Sigmoid colon (tissue), 7 donors: ENCODE measurements at places on chromosomes 7 and 10. TPM values are rescaled to one million over a fixed set of nuclear protein-coding genes. Genes with fewer than 3 reads are reported as not detected.

DNA sequence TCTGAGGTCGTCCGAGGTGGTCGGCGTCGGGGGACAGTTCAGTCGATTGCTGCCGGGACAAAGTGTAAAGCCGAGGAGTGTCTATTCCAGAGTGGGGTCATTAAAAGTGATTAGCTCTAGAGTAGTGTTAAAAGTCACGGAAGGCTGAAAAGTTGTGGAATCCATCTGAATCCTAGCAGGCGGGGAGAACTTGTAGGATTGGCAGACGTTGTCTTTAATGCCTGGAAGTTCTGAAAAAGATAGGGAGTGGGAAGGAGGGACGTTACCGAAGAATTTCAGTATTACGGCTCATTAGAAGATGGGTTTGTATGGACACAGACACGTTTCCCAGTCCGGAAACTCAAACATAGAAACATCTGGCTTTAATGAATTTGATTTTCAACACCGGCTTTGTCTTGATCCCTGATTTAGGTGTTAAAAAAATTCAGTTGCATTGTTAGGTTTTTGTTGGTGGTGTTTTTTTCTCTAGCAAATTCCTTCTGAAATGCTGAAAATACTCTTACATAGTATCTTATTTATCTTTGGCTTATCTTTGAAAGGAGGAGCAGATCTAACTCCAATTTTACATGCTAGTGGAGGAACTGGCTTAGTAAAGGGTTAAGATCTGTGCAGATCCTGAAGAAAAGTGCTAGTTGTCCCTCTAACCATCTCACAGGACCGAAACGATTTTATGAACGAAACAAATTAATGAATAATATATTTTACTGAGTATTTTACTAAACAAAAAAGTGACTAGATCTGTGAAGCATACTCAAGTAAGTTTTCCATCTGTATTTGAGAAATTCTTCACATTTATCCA is 900 bp downstream of the MKLN1 start:
- H3K36me3 ChIP-seq, result no peaks in the 10 kb centered on the region
- H3K27me3 ChIP-seq, result no peaks in the 10 kb centered on the region
- peak overlapping the region; percentile 97 for H3K27ac ChIP-seq
- no peaks in the 10 kb centered on the region for H3K4me1 ChIP-seq

- H3K27me3 ChIP-seq, result no peaks in the 10 kb centered on the region
- no peak for DNase-seq
These were observed 735.3 kb downstream of the MAGI2 start for GRCh38 chr7:78718212-78718611.

GRCh38 chr10:131644289-131644688 is 256.5 kb upstream of the PPP2R2D start:
- no peaks in the 10 kb centered on the region for H3K4me1 ChIP-seq
- H3K36me3 ChIP-seq, result no peaks in the 10 kb centered on the region
- H3K4me3 ChIP-seq, result peak overlapping the region; percentile 33
- no peaks in the 10 kb centered on the region for H3K27me3 ChIP-seq
- DNase-seq, result no peak
- H3K27ac ChIP-seq, result no peak overlapping the region

- DNase-seq, result no peak
- H3K36me3 ChIP-seq, result no peaks in the 10 kb centered on the region
- no peak overlapping the region for H3K27ac ChIP-seq
- H3K4me3 ChIP-seq, result no peak overlapping the region
- H3K4me1 ChIP-seq, result no peaks in the 10 kb centered on the region
These were observed 247.6 kb downstream of the DNAJB6 start for GRCh38 chr7:157584420-157584819.

- H3K36me3 ChIP-seq, result no peaks in the 10 kb centered on the region
- no peak overlapping the region for H3K4me3 ChIP-seq
- H3K27me3 ChIP-seq, result no peaks in the 10 kb centered on the region
- no peak for DNase-seq
These were observed 138.4 kb upstream of the IGFBP3 start for GRCh38 chr7:46059308-46060020.

- DNase-seq, result no peak
- H3K4me1 ChIP-seq, result no peaks in the 10 kb centered on the region
- no peaks in the 10 kb centered on the region for H3K27me3 ChIP-seq
- H3K36me3 ChIP-seq, result no peaks in the 10 kb centered on the region
- no peak overlapping the region for H3K4me3 ChIP-seq
- no peak overlapping the region for H3K27ac ChIP-seq
These were observed 283.1 kb upstream of the NRP1 start for GRCh38 chr10:33617381-33618080.

DNA sequence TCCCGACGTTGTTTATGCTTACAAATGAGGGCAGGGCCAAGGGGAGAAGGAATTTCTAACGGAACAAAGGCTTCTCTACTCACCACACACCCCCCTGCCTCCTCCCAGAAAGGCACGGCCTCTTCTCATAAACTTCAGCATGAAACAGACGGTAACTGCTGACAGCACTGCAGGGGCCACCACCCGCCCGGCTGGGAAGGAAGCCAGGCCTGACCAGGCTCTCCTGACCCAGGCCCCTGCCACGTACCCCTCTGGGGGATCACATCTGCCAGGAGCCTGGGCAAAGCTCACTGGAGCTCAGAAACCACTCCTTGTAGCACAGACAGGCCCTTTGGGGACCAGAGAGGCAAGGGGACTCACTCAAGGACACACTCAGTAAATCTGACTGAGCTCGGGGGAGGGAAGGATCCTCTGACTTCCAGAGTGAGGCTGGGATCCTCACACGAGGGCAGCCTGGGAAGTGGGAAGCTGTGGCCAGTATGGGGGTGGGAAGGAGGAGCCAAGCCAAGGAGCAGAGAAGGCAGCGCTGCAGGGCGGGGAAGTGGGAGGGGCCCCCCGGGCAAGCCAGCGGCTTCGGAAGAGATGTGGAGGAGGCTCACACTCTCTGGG is 46.1 kb downstream of the ZCCHC24 start:
- H3K27ac ChIP-seq, result no peak overlapping the region
- peaks cover 9% of the 10 kb centered on the region for H3K4me1 ChIP-seq
- H3K27me3 ChIP-seq, result no peaks in the 10 kb centered on the region
- DNase-seq, result peak; percentile 98
- no peak overlapping the region for H3K4me3 ChIP-seq
- H3K36me3 ChIP-seq, result no peaks in the 10 kb centered on the region

DNA sequence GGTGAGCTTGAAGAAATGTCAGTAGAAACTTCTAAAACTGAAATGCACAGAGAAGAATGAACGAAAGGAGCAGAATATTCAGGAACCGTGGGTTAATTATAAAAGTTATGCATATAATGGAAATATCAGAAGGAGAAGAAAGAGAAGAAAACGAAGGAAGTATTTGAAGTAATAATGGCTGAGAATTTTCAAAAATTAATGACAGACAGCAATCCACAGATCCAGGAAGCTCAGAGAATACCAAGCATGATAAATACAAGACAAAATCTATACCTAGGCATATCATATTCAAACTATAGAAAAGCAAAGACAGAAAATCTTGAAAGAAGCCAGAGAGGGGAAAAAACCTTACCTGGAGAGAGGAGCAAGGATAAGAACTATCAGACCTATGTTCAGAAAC is 16.5 kb upstream of the MCM10 start:
- no peaks in the 10 kb centered on the region for H3K27me3 ChIP-seq
- H3K4me1 ChIP-seq, result no peaks in the 10 kb centered on the region
- no peak overlapping the region for H3K27ac ChIP-seq
- peaks cover 40% of the 10 kb centered on the region for H3K36me3 ChIP-seq
- H3K4me3 ChIP-seq, result no peak overlapping the region

DNA sequence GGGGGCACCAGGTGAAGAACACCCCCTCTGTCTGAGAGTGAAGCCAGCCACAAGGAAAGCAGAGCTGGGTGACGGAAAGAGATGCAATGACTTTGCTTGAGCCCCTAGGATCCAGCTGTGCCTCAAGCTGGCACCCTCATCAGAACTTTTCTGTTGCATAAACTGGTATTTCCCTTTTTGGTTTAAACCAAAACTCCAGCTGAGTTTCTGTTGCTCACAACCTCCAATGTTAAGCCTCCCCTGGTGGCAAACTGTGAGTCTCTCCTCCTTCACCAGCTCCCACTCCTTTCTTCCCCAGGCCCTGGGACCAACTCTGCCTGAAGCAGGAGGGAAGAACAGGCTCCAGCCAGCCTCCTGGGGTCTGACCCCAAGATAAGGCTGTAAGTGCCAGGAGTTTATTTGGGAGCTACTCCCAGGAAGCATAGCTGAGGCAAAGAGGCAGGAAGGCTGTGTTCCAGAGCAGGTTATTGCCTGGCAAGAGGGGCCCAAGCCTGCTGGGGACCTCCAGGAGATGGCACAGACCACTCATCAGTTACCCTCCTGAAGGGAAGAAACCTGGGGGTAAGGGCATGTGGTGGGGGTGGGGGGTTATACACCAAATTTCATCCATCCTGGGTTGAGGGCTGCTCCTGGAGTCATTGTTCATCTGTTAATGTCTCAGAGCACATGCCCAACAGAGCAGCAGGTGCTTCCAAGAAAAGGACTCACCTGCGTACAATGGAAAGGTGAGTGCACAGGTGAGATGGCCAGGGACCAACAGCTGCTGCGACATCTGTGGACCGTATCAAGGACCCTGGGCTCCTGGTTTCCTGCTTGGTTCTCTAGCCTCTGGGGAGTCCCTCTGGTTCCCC is 73.3 kb upstream of the NANOS1 start:
- no peaks in the 10 kb centered on the region for H3K27me3 ChIP-seq
- no peak for DNase-seq
- H3K4me3 ChIP-seq, result no peak overlapping the region
- no peak overlapping the region for H3K27ac ChIP-seq
- no peaks in the 10 kb centered on the region for H3K36me3 ChIP-seq

DNA sequence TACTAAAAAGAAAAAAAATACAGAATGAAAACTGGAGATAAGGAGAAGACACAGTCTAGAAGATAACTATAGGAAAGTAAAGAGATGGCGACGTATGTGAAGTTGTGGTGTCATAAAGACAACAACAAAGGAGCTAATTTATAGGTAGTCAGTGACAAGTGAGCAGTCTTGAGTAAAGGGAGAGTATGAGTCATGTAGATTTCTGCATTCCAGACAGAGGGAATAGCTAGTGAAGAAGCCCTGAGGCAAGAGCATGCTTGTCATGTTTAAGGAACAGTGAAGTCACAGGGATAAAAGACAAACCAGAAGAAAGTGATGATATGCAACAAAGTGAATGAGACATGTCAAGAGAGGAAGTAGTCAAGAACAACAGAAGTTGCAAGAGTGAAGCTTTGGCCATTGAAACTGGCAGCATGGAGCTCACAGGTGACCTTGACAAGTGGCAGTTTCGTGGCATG is 2.3 kb upstream of the MIOS start:
- no peak for DNase-seq
- no peak overlapping the region for H3K27ac ChIP-seq
- H3K36me3 ChIP-seq, result no peaks in the 10 kb centered on the region
- no peaks in the 10 kb centered on the region for H3K27me3 ChIP-seq
- no peak overlapping the region for H3K4me3 ChIP-seq

GRCh38 chr7:66958538-66959350 is 36.6 kb downstream of the SBDS start:
- no peak overlapping the region for H3K27ac ChIP-seq
- no peaks in the 10 kb centered on the region for H3K27me3 ChIP-seq
- no peak overlapping the region for H3K4me3 ChIP-seq
- H3K36me3 ChIP-seq, result no peaks in the 10 kb centered on the region
- DNase-seq, result no peak

GRCh38 chr7:101856473-101857357 is 39.3 kb downstream of the CUX1 start:
- peak overlapping the region; percentile 80 for H3K27ac ChIP-seq
- peak; percentile 94 for DNase-seq
- peak overlapping the region; percentile 45 for H3K4me3 ChIP-seq
- H3K36me3 ChIP-seq, result no peaks in the 10 kb centered on the region
- H3K27me3 ChIP-seq, result no peaks in the 10 kb centered on the region

DNA sequence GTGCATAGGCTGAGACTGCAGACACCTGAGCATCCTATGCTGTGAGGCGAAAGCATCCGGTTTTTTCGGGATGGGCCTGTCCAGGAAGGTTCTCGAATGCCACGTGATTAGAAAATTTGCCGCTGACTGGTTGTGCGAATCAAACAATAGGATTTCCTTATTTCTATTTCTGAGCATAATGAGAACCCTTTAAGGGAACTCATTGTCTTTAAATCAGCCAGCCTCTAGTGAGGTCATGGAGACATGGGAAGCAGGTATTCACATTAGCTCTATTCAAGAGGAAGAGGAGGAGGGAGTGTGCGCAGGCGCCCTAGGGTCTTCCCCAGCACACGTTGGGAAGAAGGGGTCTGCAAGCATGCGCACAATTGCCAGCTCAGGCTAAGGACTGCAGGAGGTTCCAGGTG is 5.6 kb downstream of the GIMAP1 start:
- no peaks in the 10 kb centered on the region for H3K4me1 ChIP-seq
- H3K36me3 ChIP-seq, result no peaks in the 10 kb centered on the region
- H3K27me3 ChIP-seq, result no peaks in the 10 kb centered on the region
- DNase-seq, result no peak

GRCh38 chr7:123204206-123204835 is 4.6 kb upstream of the SLC13A1 start:
- DNase-seq, result no peak
- H3K4me1 ChIP-seq, result no peaks in the 10 kb centered on the region
- H3K27me3 ChIP-seq, result no peaks in the 10 kb centered on the region

- DNase-seq, result no peak
- no peaks in the 10 kb centered on the region for H3K36me3 ChIP-seq
- no peaks in the 10 kb centered on the region for H3K27me3 ChIP-seq
- H3K27ac ChIP-seq, result no peak overlapping the region
- H3K4me3 ChIP-seq, result no peak overlapping the region
- H3K4me1 ChIP-seq, result peaks cover 66% of the 10 kb centered on the region
These were observed 149.6 kb downstream of the TCF7L2 start for GRCh38 chr10:113099431-113100183.

DNA sequence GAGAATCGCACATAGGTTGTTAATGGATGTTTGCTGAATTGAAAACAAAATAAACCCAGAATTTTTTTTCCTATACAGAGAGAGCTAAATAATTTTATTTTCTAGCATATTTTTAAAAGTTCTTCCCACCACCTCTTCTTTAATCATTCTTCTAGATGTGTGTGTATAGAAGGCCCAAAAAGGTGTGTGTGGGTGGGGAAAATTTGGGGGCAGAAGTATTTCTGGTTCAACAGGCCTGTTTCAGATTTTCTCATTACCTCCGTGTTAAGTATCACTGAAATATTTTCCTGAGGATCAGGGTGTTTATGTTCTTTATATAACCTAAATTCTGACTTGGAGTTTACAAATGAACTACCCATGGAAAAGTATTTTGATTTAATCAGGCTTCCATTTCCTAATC is 144.2 kb upstream of the ZNF804B start:
- H3K4me3 ChIP-seq, result no peak overlapping the region
- DNase-seq, result no peak
- H3K36me3 ChIP-seq, result no peaks in the 10 kb centered on the region
- H3K27me3 ChIP-seq, result no peaks in the 10 kb centered on the region
- no peak overlapping the region for H3K27ac ChIP-seq
- no peaks in the 10 kb centered on the region for H3K4me1 ChIP-seq

The CCDC3 gene
- polyA plus RNA-seq, result 0.60 TPM

The WAPL gene
- 18.8 TPM for polyA plus RNA-seq

The TLX1 gene
- not detected for polyA plus RNA-seq

The MYL7 gene
- not detected for polyA plus RNA-seq

The PDE1C gene
- under 0.01 TPM for polyA plus RNA-seq

The FAM25G gene
- 1.8 TPM for polyA plus RNA-seq

The VWA2 gene
- polyA plus RNA-seq, result not detected
